Substantia nigra (tissue), 51 donors: ENCODE measurements at places on chromosomes 16 and 17.

- no peak for DNase-seq
Observed at GRCh38 chr17:56099649-56100048, 53.6 kb upstream of the ANKFN1 start.

DNA sequence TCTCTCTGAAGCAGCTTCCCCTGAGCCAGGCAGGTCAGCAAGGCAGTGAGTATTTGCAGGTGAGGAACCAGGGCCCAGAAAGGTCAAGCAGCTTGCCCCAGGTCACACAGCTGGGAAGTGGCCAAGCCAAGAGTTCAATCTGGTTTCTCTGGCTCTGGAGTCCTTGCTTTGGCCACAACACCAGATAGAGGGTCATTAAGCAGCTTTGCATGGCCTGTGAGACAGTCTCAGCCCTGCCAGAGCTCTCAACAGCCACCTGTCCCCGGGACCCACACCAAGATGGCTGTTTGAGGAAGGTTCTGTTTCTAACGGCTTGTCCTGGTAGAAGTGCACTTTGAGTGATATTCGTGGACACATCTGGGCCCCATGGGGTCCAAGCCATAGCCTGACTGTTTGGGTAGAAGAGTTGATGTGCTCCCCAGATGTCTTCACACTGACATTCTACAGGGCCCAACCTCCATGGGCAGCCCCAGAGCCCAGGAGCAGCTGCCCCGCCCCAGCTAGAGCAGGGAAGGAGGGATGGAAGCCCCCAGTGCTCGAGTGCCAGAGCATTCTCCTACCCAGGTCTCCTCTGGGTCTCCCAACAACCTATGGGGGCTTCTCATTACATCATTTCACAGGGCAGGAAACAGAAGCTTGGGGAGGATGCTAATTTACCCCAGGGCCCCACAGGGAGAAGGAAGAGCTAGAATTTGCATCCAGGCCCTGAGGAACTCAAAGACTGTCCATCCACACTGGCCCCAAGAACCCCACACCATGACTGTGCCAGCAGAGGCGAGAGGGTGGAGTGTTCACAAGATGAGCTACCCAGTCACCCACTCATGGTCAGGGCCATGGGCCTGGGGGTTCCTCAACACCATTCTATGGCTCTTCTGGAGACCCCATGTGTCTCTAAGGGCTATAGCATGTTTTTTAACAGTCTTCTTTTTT, 107.3 kb upstream of the CDH5 start:
- no peak for DNase-seq

DNA sequence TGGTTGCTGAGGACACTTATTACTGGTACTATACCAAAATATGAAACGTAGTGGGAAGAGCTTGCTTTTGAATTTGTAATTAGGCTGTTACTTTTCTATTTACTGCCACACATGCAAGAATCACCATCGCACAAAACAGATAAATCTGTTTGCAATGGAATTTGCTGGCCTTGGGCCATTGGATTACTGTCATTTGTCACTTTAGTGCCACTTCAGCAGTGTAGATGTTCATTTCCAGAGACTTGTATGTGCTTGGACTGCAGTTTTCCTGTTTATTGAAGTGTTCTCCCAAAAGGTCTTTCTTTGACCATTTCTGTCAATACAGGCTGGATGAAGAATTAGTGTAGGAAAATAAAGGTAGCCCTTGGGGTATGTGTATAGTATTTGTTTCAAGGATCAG, 4.5 kb downstream of the USP10 start:
- DNase-seq = no peak

- no peak for DNase-seq
Observed at GRCh38 chr17:79814974-79815835, 18.3 kb upstream of the CBX8 start.

DNA sequence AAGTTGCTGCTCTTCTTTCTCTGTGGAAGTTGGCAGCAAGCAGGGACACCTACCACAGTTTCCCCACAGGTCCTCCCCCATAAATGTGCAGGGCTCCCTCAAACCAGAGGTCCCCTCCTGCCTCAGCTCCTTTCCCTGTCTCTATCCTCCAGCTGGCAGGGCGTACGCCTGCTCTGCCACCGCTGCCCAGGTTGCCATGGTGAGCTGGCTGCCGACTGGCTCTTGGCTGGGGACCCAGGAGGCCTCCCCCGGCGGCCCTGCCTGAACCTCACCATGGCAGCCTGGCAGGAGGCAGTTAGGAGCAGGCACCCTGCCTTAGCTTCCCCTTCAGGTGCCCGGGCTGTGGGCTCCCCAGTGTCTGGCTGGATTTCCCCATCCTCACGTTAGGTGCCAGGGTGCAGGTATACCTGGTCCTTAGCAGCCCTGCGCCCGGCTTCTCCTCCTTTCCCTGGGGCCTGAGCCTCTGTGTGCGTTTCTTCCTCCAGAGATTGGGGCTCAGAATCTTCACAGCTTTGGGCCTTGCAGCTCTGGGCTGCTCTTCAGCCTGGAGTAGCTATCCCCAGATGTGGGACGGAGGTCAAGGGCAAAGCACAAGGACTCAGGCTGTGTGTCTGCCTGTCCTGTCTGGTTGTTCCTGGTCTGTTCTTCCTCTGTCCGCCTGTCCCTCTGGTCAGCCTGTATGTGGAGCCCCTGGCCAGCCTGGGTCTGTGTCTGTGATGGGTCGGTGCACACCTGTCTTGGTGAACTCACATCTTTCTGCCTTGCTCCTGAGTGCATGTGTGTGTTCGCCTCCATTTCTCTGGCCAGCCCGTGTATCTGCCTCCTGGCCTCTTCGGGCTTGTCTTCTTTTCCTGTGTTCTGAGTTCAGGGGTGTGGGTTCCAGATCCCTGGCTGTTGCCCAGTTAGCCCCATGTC, 15.7 kb downstream of the GJD3 start:
- DNase-seq = peak; percentile 61

DNA sequence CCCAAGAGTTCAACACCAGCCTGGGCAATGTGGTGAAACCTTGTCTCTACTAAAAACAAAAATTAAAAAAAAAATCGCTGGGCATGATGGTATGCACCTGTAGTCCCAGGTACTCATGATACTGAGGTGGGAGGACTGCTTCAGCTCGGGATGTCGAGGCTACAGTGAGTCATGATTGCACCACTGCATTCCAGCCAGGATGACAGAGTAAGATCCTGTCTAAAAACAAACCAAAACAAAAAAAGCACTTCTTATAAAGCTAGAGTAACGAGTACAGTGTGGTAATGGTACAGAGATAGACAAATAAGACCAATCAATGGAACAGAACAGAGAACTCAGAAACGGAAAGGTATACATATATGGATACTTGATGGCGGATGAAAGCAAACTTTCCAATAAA, 4.4 kb downstream of the NSMCE1 start:
- DNase-seq = no peak

DNA sequence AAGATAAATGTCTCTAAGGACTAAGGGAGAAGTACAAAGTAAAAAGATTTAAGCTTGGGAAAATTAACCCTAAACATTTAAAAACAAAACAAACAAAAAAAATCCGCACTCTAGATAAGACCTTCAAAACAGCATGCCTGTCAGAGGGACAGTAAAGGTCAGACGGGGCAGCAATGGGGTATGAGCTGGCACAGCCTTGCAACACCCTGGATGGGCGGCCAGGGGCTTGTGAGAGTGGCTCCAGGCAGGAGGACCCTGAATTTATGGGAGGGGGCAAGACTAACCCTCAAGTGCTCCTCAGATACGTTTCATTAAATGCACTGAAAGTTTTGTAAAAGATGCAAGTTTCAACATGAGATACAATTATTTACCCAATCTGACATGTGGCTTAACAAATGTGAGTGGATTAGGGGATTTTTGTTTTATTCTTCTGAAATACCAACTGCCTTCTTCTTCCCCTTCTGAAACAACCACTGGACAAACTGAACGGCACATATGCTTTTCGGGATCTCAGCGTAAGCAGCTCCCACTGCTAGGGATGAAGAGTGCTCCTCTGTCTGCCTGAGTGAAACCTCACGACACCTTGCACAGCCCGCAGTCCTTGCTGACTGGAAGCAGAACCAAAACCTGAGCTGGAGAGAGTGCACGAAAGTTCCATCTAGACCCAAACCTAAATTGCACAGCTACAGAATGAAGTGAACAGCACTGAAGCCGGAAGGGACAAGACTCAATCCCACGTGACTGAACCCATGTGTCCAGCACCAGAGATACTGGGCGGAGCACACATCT, 128.4 kb downstream of the ANKRD11 start:
- peak; percentile 50 for DNase-seq

DNA sequence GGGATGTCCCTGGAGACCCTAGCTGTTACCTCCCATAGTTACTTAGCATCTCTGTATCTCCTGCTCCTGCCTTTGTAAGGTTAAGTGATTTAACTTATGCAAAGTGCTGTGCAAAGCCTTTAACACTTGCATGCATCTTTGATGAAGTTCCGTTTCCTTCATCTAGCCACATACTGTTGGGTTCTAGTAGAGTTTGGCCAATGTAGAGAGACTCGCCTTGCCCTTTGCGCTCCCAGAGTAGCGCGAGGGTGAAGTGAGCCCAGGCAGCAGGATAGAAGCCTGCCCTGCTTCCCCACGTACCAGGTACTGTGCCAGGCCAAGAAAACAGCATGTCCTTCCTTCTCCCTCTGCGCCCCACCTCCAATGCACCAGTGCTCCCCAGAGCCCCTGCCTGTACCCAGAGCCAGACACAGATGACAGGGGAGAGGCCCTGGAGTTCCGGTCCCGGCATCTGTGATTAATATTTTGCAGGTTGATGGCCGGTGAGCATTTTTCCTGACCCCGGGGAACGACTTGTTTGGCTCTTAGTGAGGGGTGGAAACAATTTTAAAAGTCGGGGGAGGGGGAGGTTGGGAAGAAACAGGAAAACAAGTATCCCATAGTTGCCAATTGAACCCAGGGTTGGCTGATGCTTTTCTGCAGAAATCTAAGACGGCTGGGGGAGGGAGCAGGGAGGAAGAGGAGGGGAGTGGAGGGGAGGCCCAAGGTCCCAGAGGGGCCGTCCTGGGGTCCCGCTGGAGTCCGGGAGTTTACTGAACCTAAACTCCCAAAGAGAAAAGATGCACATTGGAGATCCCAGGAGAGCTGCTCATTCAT, 13.1 kb upstream of the CDC42EP4 start:
- no peak for DNase-seq

GRCh38 chr16:275786-276232, at the start of gene RGS11:
Gene RGS11 (minus strand): TSS chr16:275944. CDS start chr16:275911, 33 bp downstream.
- DNase-seq = no peak

DNA sequence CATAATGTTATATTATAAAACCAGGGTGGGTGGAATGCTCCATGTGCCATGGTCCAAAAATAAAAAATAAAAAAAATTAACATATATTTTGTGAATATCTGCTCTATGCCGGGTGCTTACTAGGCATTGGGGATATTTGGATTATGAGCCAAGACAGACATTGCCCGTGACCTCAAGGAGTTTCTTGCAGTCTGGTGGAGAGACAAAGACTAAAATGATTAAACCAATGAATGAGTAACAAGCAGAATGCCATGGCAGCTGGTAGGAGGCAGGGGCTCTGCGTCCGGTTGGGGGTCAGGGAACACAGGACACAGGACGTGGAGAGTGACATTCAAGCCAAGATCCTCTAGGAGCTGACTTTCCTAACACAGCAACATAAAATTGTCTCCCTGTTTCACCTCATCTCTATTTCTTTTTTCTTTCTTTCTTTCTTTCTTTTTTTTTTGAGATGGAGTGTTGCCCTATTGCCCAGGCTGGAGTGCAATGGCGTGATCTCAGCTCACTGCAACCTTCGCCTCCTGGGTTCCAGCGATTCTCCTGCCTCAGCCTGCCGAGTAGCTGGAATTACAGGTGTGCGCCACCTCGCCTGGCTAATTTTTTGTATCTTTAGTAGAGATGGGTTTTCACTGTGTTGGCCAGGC, 35.4 kb downstream of the RGS9 start:
- no peak for DNase-seq

DNA sequence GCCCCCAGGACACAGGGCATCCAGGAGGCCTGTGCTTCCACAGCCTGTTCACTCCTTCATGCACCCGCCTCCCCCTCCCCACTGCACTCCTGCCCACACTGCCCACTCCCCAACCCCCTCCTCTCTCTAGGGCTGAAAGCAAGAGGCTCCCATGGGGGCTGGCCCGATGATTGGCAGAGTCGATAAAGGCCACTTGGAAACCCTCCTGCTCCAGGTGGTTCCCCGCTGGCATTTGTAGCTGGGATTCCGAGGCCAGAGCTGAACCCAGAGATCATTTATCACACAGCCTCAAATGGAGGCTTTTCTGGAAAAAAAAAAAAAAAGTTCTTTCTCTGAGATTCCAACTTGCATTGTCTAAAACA, 74.1 kb downstream of the SREBF1 start:
- no peak for DNase-seq

GRCh38 chr16:20291208-20292206, 35.8 kb downstream of the GP2 start:
- no peak for DNase-seq

- DNase-seq = no peak
Observed at GRCh38 chr16:30654856-30655255, 3.4 kb upstream of the FBRS start.

DNA sequence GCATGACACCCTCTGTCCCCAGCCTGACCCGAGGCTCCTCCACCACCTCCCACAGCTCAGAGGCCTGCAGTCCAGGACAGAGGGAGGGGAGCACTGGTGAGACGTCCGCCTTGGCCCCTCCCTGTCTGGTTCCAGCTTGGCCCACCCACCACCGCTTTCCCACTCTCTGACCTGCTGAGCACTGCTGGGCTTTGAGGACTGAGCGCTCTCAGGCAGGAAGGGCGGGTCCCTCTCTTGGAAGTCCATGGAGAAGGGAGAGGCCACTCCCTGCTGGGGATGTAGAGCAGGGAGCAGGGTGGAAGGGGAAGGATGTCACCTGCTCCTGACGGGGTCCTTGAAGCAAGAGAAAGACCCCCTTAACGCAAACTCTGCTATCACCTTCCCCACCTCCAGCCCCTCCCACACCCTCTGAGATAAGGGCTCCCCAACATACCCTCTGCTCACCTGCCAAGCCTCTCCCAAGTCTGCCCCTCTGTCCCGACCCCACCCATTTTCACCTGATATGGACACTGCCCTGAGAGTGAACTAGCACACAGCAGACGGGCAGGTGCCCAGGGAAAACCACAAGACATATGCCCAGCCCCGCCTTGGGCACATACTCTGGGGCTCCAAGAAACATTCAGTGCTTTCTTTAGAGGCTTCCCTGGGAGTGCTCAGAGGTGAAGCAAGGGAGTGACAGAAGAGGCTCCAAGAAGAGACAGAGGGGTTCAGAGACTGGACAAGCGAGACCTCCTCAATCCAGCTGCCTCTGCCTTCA, 1.4 kb downstream of the OSBPL7 start:
- DNase-seq = no peak

DNA sequence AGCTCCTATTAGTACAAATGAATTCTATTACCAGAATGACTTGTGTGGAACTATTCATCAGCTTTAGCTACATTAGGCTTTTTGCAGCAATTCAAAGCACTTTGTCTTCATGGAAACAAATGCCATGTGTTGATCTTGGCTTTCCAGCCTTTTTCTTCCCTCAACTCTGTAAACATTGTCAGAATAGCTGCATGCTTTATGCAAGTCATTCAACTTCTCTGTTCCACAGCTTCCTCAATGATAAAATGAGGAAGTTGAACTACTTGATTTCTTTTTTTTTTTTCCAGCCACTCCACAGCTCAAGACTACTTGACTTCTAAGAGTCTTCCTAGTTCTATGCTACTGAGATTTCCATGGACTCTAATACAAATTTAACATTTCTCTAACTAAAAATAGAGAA, 41.1 kb downstream of the KIAA0753 start:
- DNase-seq = no peak
